ENCODE measurements at places on chromosomes 12 and 14.

DNA sequence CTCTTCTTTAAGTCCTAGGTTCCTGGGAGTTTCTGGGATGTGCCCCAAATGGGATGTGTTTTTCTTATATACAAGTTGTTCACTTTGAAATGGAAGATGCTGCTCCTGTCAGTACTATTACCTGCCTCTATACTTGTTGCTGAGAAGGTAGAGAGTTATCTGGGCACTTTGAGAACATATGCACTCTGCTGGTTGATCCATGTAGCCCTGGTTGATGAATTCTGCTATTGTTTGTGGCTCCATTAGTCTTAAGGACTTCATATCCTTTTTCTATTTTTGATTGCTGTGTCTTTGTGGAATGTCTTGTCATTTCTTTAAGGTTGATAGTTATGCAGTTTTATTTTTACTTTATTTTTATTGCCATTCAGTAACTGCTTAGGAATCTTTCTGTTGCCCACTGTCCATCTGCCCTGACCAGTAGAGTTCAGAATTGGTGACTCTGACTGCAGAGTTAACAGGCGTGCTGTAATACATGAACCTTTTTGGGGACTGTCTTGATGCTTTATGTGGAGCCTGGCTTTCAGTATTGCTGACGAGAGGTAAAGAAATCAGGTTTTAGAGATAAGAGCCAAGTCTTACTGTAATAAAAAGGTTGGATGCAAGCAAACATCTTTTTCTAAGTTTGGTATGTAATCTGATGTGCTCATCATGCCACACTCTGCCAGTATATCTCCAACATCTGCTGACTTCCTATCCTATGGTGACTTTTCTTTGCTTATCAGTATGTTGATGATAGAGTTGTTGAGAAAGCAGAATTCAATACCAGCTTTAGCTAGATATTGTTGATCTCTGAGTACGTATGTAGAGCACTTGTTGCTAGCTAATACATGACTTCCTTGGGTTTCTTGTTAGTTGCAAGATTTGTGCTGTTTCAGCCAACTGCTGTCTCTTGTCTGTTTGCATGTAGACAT lies 1.6 kb downstream of the GMPR2 start:
- no peaks in the 10 kb centered on the region for H3K27me3 ChIP-seq
- peak overlapping the region; percentile 9 for H3K4me3 ChIP-seq
- peaks cover 32% of the 10 kb centered on the region for H3K36me3 ChIP-seq
- H3K4me1 ChIP-seq: peaks cover 33% of the 10 kb centered on the region

DNA sequence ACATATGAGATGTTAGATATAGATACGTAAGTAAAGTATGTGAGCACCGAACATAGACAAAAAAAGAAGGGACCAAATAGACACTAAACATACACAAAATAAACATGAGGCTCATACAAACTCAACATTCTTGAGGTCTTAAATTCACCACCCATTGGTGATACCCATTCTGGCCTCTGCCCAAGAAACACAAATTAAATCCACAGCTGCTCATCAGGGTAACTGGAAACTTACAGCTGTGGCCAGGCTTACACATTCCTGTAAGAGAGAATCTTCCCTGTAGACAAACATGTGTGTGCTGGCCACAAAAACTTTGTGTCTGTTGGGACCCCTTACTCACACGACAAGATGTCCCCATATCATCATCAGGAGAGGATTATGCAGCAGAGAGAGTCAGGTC lies 22.4 kb downstream of the MAGOHB start:
- H3K36me3 ChIP-seq: peaks cover 15% of the 10 kb centered on the region
- H3K27ac ChIP-seq: no peak overlapping the region
- H3K27me3 ChIP-seq: no peaks in the 10 kb centered on the region
- no peaks in the 10 kb centered on the region for H3K4me1 ChIP-seq

- no peaks in the 10 kb centered on the region for H3K36me3 ChIP-seq
- peaks cover 17% of the 10 kb centered on the region for H3K27me3 ChIP-seq
- DNase-seq: no peak
- H3K27ac ChIP-seq: no peak overlapping the region
Measured at GRCh38 chr14:89029961-89030694, 205.7 kb downstream of the TTC8 start.

DNA sequence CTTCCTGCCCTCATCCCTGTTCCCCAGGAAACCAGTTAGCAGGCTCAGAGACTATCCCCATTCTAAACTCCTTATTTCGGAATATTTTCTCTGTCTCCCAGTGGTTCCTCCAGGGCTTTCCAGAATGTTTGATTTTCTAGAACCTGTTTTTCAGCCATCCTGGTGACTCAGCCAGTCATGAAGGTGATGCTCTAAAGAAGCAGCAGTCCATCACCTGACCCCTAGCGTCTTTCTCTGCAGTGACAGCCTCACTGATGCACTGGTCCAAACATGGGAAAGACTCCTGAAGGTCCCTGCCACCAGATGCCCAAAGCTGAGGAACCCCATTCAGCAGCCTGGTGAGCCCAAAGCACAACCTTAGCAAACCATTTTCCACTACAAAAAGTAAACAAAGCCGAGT lies 212.6 kb downstream of the PHETA1 start:
- no peak overlapping the region for H3K27ac ChIP-seq
- H3K27me3 ChIP-seq: peaks cover 10% of the 10 kb centered on the region
- no peaks in the 10 kb centered on the region for H3K36me3 ChIP-seq
- no peaks in the 10 kb centered on the region for H3K4me1 ChIP-seq
- H3K4me3 ChIP-seq: no peak overlapping the region

DNA sequence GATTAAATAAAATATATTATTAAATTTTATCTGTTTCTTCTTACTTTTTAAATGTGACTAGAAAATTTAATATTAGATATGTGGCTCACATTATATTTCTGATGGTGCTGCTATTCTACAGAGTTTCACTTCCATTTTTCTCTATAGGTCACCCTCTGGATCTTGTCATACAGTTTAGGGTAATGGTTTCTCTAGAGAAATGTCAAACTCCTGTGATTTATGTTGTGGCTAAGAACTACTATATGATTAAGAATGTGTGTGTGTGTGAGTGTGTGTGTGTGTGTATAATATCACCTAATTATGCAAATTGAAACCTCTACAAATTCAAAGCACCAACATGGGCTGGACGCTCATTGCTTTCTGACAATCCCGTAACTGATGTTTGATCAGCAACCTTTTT lies 325.9 kb downstream of the ADAMTS20 start:
- H3K4me3 ChIP-seq: no peak overlapping the region
- no peaks in the 10 kb centered on the region for H3K4me1 ChIP-seq
- peaks cover 2% of the 10 kb centered on the region for H3K36me3 ChIP-seq
- no peak overlapping the region for H3K27ac ChIP-seq

GRCh38 chr14:51575349-51576116 lies 76.2 kb upstream of the FRMD6 start:
- H3K27ac ChIP-seq: no peak overlapping the region
- H3K4me3 ChIP-seq: no peak overlapping the region
- H3K36me3 ChIP-seq: no peaks in the 10 kb centered on the region
- no peaks in the 10 kb centered on the region for H3K4me1 ChIP-seq

DNA sequence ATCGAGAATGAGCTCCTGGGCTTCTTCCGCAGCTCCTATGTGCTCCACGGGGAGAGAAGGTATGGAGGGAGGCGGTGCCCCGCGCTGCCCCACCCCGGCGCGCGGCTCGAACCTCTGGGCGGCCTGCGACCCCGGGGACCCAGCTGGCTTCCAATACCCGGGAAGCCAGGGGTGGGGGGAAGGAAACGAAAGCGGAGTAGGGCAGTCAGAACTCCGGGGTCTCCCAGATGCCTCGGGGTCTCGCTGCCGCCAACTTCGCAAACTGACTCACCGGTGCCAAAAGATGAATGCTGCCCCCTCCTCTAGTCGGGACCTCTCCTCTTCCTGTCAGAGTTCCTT lies 1.3 kb downstream of the TRHDE start:
- no peaks in the 10 kb centered on the region for H3K4me1 ChIP-seq
- peaks cover 12% of the 10 kb centered on the region for H3K27me3 ChIP-seq
- H3K27ac ChIP-seq: no peak overlapping the region
- H3K36me3 ChIP-seq: no peaks in the 10 kb centered on the region

DNA sequence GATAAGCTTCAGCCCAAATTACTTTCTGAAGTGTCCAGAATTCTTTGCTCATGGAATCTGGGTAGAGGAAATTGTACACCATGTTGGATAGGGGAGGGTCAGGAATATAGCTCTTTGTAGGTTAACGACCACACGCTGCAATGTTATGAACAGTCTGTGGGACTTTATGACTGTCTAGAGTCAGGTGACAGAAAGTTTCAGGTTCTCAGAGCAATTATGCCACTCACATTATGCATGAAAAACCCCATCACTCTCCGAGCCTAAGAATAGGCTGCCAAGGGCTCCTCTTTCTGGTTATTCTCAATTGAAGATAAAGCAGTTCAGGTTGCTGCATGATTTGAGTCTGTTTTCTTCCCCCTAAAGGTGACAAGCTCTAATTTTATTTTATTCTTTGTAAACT lies 430.9 kb downstream of the ATP23 start:
- H3K27me3 ChIP-seq: no peaks in the 10 kb centered on the region
- no peaks in the 10 kb centered on the region for H3K4me1 ChIP-seq
- H3K4me3 ChIP-seq: no peak overlapping the region

DNA sequence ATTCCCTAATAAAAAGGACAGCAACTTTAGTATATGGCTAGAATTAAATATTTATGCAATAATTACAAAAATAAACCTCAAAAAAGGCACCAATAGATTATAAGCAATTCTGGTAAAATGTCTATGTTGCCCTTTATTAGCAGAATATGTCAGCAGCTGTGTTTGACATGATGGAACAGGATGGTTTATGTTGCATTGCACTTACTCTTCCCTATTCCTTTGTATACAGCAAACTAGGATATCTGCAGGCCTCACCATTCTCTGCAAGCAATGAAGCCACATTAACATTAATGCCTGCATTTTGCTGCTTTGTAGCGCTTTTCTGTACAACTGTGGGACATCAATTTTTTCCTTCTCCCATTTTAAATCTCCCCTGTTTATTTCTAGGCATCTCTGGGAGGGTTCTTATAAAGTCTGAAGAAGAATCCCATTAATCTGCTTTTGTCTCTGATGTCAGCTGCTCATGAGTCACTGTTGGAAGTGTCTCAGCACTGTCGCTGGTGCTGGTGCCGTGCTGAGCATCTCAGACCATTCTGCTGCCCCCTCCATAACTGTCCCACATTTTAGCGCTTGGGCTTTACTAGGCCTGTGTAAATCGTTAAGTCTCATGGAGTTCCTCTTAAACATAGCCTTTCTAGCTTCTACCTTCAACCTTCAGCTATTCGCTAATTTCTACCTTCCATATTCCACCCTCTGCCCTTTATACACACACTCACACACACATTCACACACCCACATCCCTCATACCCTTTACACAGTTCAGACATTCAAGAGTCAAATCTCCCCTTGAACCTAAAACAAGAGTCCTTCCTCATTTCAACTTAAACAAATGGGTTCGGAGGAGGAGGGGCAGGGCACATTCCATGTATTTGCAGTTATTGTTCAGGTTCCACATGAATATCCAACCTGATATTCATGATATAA lies 64.4 kb upstream of the TRHDE start:
- H3K27ac ChIP-seq: no peak overlapping the region
- no peak overlapping the region for H3K4me3 ChIP-seq
- H3K27me3 ChIP-seq: no peaks in the 10 kb centered on the region
- no peak for DNase-seq
- H3K36me3 ChIP-seq: no peaks in the 10 kb centered on the region

DNA sequence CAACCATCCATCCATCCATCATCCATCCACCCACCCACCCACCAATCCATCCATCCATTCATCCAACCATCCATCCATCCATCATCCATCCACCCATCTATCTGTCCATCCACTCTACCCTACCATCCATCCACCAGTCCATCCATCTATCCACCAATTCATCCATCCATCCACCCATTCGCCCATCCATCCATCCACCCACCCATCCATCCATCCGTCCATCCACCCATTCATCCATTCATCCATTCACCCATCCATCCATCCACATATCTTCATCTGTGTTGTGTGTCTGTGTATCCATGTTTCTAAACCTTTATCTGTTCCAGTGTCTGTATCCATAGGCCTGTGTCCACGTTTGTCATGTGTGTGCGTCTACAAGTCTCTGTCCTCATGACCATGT lies 9.9 kb downstream of the HNF1A start:
- H3K27me3 ChIP-seq: peaks cover 15% of the 10 kb centered on the region
- H3K36me3 ChIP-seq: peaks cover 2% of the 10 kb centered on the region
- H3K27ac ChIP-seq: no peak overlapping the region
- H3K4me3 ChIP-seq: no peak overlapping the region
- no peak for DNase-seq

DNA sequence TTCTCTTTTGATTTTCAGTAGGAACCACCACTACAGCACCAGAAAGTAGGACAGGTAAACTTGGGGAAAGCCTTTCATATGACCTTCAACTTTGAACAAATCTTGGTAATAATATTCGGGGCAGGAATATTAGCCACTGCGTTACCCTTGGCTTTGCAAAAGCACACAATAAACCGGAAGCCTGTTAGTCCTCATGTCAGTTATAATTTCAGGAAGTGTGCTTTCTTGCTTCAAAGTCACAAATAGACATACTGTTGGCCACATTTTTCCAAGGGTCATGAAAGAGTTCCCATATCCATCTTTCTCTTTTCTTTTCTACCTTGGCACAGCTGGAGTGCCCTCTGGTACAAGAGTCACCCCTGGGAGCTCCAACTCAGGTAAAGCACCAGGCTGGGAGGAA lies 167.2 kb upstream of the CNTN1 start:
- no peaks in the 10 kb centered on the region for H3K4me1 ChIP-seq
- H3K27me3 ChIP-seq: peaks cover 1% of the 10 kb centered on the region
- H3K27ac ChIP-seq: no peak overlapping the region

DNA sequence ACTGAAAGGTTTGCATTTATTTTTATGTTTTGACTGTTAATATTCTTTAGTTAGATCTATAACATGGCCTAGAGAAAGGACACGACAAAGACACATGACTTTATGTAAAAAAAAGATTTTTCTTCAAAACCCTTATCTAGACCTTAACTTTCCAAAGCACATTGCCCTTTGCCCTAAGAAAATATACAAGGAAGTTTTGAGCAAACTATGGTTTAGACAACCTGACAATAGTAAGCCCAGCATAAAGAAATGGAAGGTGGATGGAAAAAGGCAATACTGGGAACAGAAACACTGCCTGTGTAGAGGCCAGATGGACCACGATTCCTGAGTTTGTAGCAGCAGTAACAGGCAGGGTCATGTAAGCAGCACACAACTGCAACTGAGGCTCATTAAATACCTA lies 724.0 kb downstream of the GALC start:
- H3K27ac ChIP-seq: no peak overlapping the region
- H3K27me3 ChIP-seq: no peaks in the 10 kb centered on the region
- no peaks in the 10 kb centered on the region for H3K36me3 ChIP-seq

GRCh38 chr12:90280564-90281058 lies 572.0 kb upstream of the ATP2B1 start:
- peaks cover 3% of the 10 kb centered on the region for H3K36me3 ChIP-seq
- no peak overlapping the region for H3K4me3 ChIP-seq
- H3K4me1 ChIP-seq: peaks cover 7% of the 10 kb centered on the region
- no peaks in the 10 kb centered on the region for H3K27me3 ChIP-seq

DNA sequence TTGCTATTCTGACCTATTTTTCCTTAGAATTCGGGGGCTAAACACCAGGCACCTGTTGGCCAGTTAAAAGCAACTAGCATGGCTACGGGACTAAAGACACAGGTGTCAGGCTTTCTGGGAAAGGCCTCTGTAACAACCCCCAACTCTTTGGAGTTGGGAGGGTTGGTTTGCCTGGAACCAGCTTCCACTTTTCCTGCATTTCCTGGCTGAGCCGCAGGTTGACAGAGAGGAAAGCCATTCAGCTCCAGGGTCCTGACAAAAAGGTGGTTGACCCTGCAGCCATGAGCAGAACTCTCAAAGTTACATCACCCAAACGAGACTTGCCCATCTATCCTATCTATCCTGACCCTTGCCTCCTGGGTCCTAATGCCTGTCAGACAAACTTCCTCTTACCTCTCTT lies 375.4 kb upstream of the SFSWAP start:
- DNase-seq: no peak
- H3K36me3 ChIP-seq: no peaks in the 10 kb centered on the region
- no peaks in the 10 kb centered on the region for H3K4me1 ChIP-seq
- no peak overlapping the region for H3K27ac ChIP-seq
- peaks cover 7% of the 10 kb centered on the region for H3K27me3 ChIP-seq
- no peak overlapping the region for H3K4me3 ChIP-seq

Data from memory B cell (primary cell).